ENCODE measurements at places on chromosomes 11 and 22. TPM values are rescaled to one million over a fixed set of nuclear protein-coding genes. Genes with fewer than 3 reads are reported as not detected.

DNA sequence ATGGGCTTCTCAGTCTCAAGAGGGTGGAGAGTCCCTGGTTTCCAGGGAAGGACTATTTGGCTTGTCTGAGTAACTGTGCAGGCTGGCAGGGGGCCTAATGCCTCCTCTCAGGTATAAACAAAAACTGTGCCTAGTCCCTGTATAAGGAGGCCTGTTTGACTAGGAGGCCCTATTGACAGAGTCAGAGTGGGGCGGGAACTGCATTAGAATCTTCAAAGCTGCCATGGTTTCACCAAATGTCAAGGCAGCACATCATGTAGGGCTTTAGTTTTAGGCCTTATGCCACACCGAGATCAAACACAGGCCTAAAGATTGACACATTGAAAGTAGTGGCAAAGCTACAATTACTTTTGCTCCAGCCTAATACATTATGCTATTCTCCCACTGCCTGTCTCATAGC lies 611.5 kb upstream of the B3GAT1 start:
- DNase-seq: no peak

GRCh38 chr22:20783844-20784723 lies 10.2 kb downstream of the SERPIND1 start:
- peak; percentile 79 for DNase-seq

GRCh38 chr11:18012906-18013781 lies at the start of gene SERGEF:
Gene SERGEF, minus strand, starts transcription at chr11:18013047. Its CDS starts 37 bp downstream, at chr11:18013010.
- peak; percentile 89 for DNase-seq

DNA sequence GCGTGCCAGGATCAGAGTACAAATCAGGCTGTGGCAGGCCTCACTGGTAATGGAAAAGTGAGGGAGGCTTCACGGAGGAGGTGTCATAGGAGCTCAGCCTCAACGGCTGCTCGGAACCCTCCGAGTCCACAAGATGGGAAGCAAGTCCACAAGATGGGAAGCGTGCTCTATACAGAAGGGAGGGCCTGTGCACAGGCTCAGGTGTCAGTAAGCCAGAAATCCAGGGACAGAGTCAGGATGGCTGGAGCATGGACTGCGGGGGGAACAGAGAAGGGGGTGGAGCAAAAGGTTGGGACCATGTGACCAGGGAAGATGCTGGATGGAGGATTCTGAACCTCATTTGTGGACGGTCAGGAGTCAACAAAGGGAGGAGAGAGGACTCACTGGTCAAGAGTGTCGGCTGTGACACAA lies 3.4 kb upstream of the DPP3 start:
- DNase-seq: no peak

DNA sequence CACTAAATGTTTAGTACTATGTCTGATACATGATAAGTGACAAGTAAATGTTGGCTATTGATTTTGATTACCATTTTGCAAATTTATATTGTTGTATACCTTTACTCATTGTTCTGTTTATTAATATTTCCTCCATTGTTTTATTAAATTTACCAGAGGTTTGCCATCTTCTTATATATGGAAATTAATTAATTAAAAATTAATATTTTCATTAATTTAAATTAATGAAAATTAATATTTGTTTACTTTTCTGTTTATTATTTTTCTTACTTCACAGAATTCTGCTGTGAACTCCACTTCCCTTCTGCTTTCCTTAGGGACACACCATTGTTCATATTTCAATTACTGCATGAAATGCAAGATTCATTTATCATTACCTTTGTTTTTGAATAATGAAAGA lies 331.0 kb downstream of the LARGE1 start:
- DNase-seq: no peak

DNA sequence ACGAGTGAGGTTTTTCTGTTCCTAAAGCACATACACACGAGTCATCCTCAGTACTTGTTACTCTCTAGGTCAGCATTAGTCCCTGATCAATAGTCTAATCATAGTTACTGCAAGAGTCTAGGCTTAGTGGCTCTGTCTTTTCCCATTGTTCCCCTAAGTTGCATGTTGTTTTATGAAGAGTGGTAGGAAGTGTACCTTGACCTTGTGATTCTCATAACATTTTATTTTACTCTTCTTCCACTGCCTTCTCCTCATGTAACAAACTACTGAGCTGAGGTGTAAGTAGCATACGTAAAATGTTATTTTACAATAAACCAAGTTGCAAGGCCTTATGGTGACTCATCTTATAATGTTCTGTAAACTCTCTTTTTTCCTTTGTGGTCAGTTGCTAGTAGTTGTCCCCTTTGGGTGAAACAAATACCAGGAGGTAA lies 15.0 kb downstream of the METTL15 start:
- DNase-seq: peak; percentile 35

DNA sequence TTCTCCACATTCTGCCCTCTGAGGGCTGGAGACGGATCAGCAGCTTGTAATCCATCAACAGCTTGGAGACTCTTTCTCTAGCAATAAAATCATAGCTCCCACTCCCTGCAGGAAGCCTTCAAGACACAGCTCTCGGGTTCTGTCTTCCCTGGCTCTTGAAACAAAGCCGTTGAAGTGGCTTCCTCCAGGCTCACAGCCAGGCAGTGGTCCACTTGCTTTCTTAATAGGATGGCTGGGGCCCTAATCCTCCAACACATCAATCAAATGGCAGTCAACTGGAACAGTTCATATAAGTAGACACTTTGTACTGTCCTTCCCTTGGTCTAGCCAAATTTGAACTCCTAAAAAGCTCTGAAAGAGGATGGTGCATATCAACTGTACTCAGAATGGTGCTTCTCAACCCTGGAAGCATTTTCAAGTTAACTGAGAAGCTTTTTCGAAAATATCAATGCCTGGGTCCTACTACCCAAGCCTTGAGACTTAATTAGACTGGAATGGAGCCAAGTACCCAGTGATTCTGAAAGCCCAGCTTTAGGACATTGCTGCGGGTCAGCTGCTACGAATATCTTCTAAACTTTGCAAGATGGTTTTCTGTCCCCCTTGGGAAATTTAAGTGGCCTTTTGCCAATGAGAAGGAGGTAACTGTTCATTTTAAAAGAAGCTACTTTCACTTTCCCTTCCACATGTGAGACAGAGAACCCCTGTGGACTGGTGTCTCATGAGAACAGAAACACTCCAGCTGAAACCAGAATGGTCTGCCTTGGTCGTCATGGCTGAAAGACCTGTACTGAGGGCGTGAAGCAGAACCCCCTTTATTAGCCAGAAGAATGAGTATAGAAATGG lies 74.7 kb downstream of the SC5D start:
- no peak for DNase-seq

DNA sequence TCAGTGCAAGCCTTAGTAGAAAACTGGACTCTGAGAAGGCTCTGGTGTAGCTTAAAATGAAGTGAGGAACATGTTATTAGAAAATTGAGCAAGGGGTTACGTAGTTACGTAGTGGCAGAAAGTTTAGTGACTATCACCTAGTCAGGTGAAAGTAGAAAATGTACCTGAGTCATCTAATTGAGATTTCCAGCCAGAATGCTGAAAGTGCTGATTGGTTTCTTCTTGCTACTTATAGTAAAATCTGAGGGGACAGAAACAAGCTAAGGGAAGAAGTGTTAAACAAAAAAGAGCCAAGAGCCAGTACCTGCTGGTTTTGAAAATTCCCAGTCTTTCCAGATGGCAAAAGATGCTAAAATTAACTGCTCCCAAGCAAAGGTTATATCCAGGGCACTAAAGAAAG lies 29.4 kb downstream of the ZNF280B start:
- no peak for DNase-seq

GRCh38 chr22:16933291-16934282 lies 74.4 kb downstream of the GAB4 start:
- DNase-seq: no peak

- DNase-seq: no peak
These were observed 11.0 kb downstream of the RBFOX2 start for GRCh38 chr22:36017651-36018091.

- no peak for DNase-seq
These were observed 1.8 kb downstream of the ARHGAP1 start for GRCh38 chr11:46698597-46698996.

CNTN5 gene
- not detected for total RNA-seq

- DNase-seq: no peak
These were observed 94.2 kb upstream of the TBCEL start for GRCh38 chr11:120929664-120930154.

DNA sequence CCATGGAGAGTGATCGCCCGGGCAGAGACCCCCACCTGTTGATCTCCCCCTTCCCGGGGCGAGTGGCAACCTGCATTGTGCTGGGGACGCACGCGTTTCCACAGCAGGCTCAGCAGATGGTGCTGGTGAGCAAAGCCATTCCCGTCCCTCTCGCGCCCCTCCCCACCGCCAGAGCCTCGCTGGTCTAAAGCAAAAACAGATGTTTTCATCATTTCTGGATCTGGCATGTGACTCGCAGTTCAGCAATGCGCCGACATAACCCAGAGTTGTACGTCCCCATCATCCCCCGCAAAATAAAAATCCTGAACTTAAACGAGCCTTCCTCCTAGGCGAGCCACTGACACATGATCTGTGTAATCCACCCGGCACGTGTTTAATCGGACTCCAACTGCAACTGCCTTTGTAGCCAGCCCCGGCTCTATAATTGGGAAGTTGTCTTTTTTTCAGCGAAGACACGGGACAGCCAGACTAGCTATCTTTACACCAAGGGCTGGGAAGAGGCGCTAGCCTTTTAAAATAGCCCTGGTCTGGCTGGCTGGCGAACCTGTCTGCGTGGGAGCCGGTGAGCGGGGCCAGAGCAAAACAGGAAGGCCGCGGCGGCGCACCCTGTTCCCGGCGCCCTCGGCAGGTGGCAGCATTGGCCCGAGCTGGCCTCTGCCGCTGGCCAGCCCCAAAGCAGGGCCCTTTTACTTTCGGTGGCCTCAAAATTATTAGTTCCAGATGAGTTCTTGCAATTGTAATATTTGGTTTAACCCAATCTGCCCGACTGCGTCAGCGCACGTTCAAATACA lies 203.0 kb upstream of the SORL1-AS1 start:
- peak; percentile 64 for DNase-seq

DNA sequence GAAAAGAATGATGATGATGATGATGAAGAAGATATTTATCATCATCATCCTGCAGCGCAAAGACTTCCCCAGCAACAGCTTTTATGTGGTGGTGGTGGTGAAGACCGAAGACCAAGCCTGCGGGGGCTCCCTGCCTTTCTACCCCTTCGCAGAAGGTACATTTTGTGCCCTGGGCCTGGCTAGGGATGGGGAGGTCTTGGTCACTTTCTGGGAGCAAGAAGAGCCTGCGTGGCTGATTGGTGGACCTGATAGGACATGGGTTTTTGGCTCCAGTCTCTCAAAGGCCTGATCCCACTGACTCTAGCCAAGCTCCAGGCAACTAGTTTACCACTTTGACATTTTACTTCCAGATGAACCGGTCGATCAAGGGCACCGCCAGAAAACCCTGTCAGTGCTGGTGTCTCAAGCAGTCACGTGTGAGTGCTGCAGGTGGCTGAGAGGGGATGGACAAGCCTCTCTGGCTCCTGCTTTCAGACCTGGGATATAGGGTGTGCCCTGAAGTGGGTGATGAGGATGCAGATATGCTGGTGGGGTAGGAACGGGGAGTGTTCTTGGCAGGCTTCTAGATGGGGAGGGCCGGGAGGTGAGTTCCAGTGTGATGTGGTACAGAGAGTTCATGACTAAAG lies 5.3 kb downstream of the SIDT2 start:
- no peak for DNase-seq

OR8G5 gene
- total RNA-seq: not detected

SLN gene
- total RNA-seq: not detected

GRCh38 chr11:60939301-60939700 lies 12.7 kb downstream of the SLC15A3 start:
- no peak for DNase-seq

GRCh38 chr11:65653229-65654225 lies 9.2 kb downstream of the RELA start:
- peak; percentile 57 for DNase-seq

CTR9 gene
- 26.1 TPM for total RNA-seq

DNA sequence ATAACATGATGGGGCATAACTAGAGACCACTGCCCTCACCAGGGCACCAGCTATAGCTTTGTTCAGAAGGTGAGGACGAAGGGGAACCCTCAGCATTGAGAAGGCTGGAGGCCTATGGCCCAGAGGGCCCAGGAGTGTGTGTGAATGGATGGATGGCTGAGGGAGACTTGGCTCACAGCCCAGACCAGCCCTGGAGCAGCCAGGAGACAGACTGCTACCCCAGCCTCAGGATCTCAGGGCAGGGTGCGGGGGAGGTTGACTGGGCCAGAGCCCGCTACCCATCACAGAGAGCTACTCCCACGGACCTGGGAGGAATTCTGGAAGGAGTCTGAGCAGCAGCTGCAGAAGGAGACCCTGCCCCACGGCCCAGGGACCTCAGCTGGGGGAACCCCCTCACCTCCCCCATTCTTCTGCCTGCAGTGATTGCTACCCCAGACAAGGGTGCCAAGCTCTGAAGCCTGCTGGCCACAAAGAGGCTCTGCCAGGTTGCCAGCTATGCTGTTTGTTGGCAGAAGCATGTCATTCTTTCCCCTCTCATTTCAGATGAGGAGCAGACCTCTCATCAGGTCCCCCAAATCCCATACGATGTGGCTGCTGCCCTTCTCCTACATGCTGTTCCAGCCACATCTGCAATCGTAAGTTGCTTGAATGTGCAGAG lies 5.4 kb upstream of the CSDC2 start:
- DNase-seq: no peak

MRGPRX3 gene
- 0.51 TPM for total RNA-seq

GRCh38 chr11:7428196-7428595 lies 57.1 kb upstream of the OLFML1 start:
- DNase-seq: no peak

ACR gene
- under 0.01 TPM for total RNA-seq

- peak; percentile 30 for DNase-seq
These were observed 123.5 kb upstream of the APOA1 start for GRCh38 chr11:116960930-116961329.

GRCh38 chr11:59053387-59053786 lies 32.7 kb upstream of the GLYATL1B start:
- peak; percentile 2 for DNase-seq

GRCh38 chr11:44097821-44098220 lies 2.3 kb downstream of the EXT2 start:
- peak; percentile 19 for DNase-seq

RIMBP3C gene
- 0.13 TPM for total RNA-seq

DDIAS gene
- total RNA-seq: 4.4 TPM
